Fibroblast of mammary gland (primary cell): ENCODE measurements at places on chromosomes 5 and 9.

DNA sequence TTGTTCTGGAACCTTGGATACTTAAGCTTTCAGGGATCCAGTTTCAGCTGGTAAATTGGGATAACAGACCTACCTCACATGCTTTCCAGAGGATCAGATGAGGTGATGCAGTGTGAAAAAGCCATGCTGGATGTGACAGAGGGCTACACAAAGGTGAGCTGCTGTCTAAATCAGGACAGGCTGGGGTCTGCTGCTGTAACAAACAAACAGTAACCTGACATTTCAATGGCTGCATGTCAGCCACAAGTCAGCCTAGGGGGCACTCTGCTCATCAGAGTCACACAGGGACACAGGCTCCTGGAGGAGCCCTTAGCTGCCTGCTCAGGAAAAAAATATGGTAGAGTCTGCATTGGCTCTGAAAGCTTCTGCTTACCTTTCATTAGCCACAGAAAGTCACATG lies 66.7 kb upstream of the EGFLAM start:
- no peak for DNase-seq

DNA sequence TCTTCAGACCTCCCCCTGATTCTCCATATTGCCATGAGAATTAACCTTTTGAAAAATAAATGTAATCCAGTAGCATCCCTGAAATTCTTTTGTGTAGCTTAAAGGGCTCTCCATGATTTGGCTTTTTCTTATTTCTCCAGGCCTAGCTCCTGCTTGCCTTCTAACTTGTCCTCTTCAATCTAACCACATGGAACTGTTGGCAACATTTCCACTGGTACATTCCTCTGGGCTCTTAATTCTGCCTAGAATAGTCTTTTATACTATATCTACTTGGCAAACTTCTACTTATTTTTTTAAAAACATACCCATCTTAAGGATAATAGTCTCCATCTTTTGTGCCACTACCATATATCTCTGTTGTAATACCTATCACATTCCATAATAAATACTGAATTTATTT lies 54.1 kb downstream of the GNG10 start:
- no peak for DNase-seq

DNA sequence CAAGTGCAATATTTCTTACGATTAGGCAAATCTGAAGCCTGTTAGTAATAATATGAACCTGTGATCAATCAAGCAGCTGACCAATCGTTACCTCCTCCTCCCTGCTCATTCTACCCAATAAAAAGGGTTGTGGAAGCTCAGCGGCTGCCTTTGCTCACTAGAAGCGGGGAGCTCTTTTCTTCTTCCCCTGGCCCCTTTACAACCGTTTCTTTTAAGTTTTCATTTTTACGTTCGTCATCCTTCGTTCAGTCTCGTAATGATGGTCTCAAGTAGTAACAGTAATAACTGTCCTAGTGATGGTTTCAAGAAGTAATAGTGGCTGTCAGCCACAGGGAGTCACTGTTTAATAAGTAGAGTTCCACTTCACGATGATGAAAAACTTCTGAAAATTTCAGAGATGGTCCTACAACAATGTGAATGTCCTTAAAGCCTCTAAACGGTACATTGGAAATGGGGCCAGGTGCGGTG lies 6.2 kb downstream of the UGT3A2 start:
- DNase-seq: peak; percentile 16

GRCh38 chr5:135850671-135851070 lies 16.2 kb downstream of the SLC25A48 start:
- no peak for DNase-seq

DNA sequence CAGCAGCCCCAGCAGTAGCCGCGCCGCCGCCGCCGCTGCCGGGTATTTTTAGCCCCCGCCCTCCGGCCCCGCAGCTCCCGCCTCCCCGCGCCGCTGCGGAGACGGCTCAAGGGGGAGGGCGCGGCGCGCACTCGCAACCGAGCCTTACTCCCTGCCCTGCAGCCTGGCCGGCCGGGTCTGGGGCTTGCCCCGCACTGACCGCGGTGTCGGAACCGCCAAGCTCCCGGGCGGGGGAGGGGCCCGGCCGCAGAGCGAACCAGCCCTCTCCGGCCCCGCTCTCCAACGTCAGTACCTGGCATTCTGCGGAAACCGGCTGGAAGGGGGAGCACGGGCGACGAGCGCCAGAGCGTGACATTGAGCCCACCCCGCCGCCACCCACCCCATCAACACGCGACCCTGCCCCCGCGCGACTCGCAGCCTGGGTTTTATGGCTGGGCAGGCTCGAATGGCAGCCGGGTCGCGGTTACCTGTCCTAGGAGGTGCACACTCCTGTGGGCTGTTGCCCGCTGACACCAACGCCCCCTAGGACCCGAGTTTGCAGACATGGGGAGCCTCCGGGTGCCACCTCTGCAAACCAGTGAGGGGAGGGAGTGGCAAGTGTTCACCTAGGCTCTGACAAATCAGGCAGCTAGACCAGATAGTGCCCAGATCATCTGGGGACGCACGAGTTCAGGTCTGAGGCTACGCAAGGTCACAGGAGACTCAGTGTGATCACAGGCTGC lies at the start of gene ACSL6:
Gene ACSL6, minus strand, starts transcription at position 37 of the 722 bp plus-strand sequence. CDS start 105 bp downstream, outside the sequence.
- DNase-seq: no peak

DNA sequence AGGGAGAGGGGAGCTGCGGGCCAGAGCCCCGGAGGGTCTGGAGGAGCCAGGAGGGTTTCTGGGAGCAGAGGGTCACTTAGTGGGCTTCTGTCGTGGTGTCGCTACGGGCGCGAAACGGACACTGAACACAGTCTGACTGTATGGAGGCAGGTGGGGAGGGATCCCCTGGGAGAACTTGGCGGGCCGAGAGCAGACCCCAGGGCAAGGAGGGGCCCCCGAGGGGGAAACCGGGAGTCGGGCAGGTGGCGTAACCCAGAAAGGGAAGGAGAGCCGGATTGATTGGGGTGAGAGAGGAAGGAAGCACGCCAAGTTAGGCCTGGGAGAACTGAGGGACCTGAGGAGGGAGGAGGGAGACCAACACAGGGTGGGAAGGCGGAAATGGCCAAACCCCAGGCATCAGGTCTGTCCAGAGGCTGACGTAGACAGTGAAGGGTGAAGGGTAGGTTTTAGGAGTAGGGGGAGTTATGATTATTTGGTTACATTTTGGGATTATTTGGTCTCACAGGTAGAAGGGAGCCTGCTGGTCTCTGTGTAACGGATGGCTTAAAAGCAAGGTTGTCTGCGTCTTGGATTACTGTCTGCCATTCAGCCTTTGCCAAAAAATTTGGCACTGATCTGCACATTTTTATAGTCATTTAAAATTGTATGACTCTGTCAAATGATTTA lies 3.3 kb upstream of the MSMP start:
- DNase-seq: no peak

- DNase-seq: no peak
These were observed 23.7 kb downstream of the PIP5K1B start for GRCh38 chr9:68728731-68729130.

DNA sequence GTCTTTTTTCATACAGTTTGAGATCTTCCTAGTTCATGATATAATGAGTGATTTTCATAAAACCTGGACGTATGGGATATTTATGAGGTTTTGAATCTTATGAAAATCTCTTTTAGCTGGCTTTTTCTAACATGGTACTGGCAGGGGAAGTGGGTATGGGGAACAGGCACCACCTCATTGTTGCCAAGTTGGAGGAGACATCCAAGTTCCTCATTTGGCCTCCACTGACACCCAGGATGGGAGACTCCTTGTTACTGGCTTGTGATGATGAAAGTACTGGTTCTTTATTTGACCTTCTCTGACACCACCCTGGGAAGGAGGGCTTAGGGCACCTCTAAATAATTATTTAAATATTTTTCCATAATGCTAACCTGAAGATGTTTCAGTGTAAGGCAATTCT lies 4.0 kb upstream of the TNPO1 start:
- DNase-seq: no peak

GRCh38 chr5:96733771-96734500 lies 71.8 kb downstream of the CAST start:
- DNase-seq: peak; percentile 23
